Tibial nerve (tissue), 4 donors: ENCODE measurements at places on chromosomes 11 and 22. TPM values are rescaled to one million over a fixed set of nuclear protein-coding genes. Genes with fewer than 3 reads are reported as not detected.

- DNase-seq = no peak
- no peaks in the 10 kb centered on the region for H3K27me3 ChIP-seq
- no peaks in the 10 kb centered on the region for H3K4me1 ChIP-seq
These were observed 408.8 kb downstream of the CTTN start for GRCh38 chr11:70807195-70807543.

The FXYD2 gene
- 0.39 TPM for total RNA-seq

DNA sequence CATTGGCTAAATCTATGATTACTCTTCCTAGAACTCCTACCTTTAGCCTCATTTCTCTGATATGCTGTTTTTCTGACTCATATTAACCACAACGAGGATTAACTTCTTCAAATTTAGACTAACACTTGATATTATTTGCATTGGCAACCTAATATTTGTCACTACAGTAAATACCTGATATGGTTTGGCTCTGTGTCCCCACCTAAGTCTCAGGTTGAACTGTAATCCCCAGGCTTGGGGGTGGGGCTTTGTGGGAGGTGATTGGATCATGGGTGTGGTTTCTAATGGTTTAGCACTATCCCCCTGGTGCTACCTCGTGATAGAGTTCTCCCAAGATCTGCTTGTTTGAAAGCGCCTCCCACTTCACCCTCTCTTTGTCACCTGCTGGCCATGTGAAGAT is 17.1 kb upstream of the MED17 start:
- H3K4me1 ChIP-seq = no peaks in the 10 kb centered on the region
- DNase-seq = no peak
- H3K4me3 ChIP-seq = no peak overlapping the region
- H3K27me3 ChIP-seq = no peaks in the 10 kb centered on the region

- no peak overlapping the region for H3K27ac ChIP-seq
- no peak for DNase-seq
These were observed 6.5 kb downstream of the PTDSS2 start for GRCh38 chr11:456533-456932.

GRCh38 chr11:104122011-104122635 is 41.8 kb downstream of the PDGFD start:
- H3K36me3 ChIP-seq = no peaks in the 10 kb centered on the region
- no peak for DNase-seq
- peaks cover 25% of the 10 kb centered on the region for H3K4me1 ChIP-seq
- H3K27ac ChIP-seq = no peak overlapping the region

DNA sequence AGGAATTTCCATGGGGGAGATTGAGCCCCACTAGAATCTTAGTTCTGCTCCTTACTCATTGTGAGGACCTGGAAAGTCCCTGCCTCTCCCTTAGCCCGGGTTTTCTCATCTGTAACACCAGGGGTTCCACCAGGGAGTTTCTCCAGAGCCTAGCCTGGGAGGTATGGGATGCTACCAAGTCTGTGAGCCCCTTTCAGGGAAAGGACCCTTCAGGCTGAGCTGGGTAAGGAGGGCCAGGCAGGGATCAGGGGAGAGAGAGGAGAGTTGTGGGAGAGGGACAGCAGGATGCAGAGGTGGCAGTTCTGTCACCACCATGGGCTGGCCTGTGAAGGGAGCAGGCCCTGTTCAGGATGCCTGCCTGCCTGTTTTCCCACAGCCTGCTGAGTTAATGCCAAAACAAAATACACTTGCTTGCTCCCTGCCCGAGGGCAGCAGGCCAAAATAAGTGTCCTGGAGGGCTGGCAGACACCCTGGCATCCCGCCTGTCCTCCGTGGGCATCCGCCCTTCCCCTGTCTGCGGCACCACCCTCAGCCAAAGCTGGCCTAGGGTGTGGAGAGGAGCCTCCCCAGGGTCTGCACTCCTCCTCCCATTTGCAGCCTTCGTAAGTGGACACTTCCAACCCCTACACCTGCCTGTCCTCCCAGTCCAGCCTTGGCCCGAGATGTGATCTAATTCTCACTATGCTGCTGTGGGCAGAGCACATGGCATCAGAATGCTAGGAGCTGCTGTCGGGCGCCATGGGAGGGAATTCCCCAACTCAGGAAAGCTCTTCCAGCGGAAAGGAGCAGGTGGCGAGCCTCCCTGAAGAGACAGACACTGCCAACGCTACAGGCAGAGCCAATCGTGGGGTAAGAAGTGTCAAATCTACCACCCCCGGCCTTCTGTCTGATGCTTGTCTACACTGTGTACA is 5.9 kb upstream of the FCHSD2 start:
- no peaks in the 10 kb centered on the region for H3K36me3 ChIP-seq
- H3K4me3 ChIP-seq = no peak overlapping the region
- H3K27ac ChIP-seq = peak overlapping the region; percentile 20
- no peaks in the 10 kb centered on the region for H3K4me1 ChIP-seq

The DDI1 gene
- not detected for total RNA-seq

- H3K27ac ChIP-seq = no peak overlapping the region
- no peaks in the 10 kb centered on the region for H3K27me3 ChIP-seq
- DNase-seq = no peak
These were observed 47.8 kb downstream of the FANCF start for GRCh38 chr11:22577854-22578253.
